ENCODE measurements at places on chromosomes 3 and 15. TPM values are rescaled to one million over a fixed set of nuclear protein-coding genes. Genes with fewer than 3 reads are reported as not detected.

DNA sequence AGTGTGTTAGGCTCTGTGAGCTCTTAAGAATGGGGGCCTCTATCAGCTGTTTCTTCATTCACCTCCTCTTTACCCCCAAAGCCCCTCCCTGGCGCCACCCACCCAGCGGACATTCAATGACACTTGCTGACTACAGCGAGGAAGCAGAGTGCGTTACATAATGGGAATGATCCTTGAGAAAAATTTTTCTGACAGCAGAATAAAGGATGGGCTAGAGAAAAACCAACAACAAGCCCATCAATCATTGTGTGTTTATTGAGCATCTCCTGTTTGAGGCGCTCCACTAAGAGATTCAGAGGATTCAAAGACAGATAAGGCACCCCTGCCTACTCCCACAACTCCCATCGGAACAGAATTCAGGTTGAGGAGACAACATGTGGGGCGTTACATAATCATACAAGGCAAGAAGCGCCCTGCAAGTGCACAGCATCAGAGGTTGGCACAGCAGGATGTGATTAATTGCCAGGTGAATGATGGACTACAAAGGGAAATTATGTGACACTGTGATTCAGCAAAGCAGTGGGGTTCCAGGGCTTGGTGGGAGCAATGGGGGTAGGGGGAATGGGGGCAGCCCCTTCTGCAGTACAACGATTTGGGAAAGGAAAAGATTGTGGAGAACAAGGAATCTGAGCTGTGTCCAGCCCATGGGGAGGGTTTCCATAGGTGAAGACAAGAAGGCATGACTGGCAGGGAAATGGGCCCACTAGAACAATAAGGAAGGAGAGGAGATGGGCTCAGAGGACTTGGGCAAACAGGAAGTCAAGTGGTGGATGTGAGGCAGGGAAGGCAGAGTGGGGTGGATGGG is 141.3 kb upstream of the ATP2B2 start:
- no peaks in the 10 kb centered on the region for H3K36me3 ChIP-seq
- no peak overlapping the region for H3K27ac ChIP-seq
- H3K4me1 ChIP-seq, result no peaks in the 10 kb centered on the region

- H3K4me3 ChIP-seq, result no peak overlapping the region
- H3K36me3 ChIP-seq, result no peaks in the 10 kb centered on the region
- H3K27ac ChIP-seq, result no peak overlapping the region
Observed at GRCh38 chr15:62257996-62258521, 93.0 kb upstream of the C2CD4B start.

GRCh38 chr3:139687431-139687830 is 9.7 kb upstream of the NMNAT3 start:
- H3K4me1 ChIP-seq, result no peaks in the 10 kb centered on the region
- peaks cover 8% of the 10 kb centered on the region for H3K27me3 ChIP-seq
- no peak overlapping the region for H3K4me3 ChIP-seq
- H3K36me3 ChIP-seq, result no peaks in the 10 kb centered on the region

Gene SI
- total RNA-seq, result 78.4 TPM

Gene STX19
- 0.16 TPM for total RNA-seq

Gene IQCF5
- total RNA-seq, result not detected

Gene CATSPER2
- 3.9 TPM for total RNA-seq
